IMR-90 (cell line): ENCODE measurements at places on chromosomes 2 and 18. TPM values are rescaled to one million over a fixed set of nuclear protein-coding genes. Genes with fewer than 3 reads are reported as not detected.
A peak's percentile ranks its signal among the peaks of the same experiment; 100 is the strongest.

The CSRNP3 gene
- 0.21 and 0.32 TPM in 2 replicates for polyA plus RNA-seq

The BOLL gene
- not detected in 2 replicates for polyA plus RNA-seq

The IL1R1 gene
- 11.3 and 13.8 TPM in 2 replicates for polyA plus RNA-seq

The FNDC4 gene
- polyA plus RNA-seq = 11.1 and 12.0 TPM in 2 replicates

The SP100 gene
- polyA plus RNA-seq = 42.5 and 50.6 TPM in 2 replicates

The ACMSD gene
- not detected in 2 replicates for polyA plus RNA-seq

The EFEMP1 gene
- polyA plus RNA-seq = 198 and 219 TPM in 2 replicates

The CPLX4 gene
- polyA plus RNA-seq = not detected in 2 replicates

The CCDC93 gene
- 7.3 and 8.1 TPM in 2 replicates for polyA plus RNA-seq

- DNase-seq = no peak
These were observed 25.6 kb upstream of the MTA3 start for GRCh38 chr2:42542871-42543270.

GRCh38 chr2:136226903-136227302, 109.0 kb upstream of the CXCR4 start:
- DNase-seq = no peak

- DNase-seq = peak; percentile 79
These were observed 60.8 kb upstream of the GLS start for GRCh38 chr2:190819840-190820301.

DNA sequence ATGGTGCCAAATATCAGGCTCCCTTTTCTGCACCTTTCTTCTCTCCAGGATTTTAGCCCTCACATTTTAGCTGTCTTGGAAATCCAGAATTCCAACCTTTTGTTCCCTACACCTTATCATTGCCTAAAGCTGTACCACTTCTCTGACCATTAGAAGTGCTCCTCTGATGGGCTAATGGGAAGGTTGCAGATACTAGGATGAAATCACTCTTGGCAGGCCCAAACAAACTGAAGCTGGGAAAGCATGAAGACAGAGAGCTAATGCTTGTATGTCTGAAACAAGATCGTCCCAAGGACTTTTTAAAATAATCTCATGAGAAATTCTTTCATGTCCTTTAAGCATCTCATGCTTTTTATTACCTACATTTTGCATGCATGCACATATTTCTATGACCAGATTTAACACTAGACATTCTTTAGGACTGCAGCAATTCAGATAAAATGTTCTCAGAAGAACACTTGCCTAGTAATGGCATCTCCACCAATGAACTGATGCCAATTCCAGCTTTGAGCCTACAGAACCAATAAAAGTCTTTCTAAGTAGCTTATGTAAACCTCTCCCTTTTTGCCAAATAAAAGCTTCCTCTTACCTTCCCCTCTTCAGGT, 98.4 kb upstream of the OSR1 start:
- DNase-seq = no peak

- DNase-seq = no peak
These were observed 19.3 kb upstream of the CD302 start for GRCh38 chr2:159817283-159817682.

- DNase-seq = no peak
These were observed 181.6 kb downstream of the BCL2 start for GRCh38 chr18:63137999-63138435.

- no peak for DNase-seq
These were observed 47.8 kb downstream of the FARSB start for GRCh38 chr2:222608081-222608480.

DNA sequence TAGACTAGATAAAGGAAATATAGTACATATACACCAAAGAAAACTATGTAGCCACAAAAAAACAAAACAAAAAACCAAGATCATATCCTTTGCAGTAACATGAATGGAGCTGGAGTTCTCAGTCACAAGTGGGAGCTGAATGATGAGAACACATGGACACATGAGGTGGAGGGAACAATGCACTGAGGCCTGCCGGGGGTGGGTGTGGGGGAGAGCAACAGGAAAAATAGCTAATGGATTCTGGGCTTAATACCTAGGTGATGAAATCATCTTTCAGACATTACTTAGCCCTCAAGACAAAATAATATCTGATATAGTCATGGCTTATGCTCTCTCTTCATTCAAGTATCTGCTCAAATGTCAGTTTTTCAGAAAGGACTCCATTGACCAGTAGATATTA, 930.6 kb downstream of the LRP1B start:
- DNase-seq = no peak

DNA sequence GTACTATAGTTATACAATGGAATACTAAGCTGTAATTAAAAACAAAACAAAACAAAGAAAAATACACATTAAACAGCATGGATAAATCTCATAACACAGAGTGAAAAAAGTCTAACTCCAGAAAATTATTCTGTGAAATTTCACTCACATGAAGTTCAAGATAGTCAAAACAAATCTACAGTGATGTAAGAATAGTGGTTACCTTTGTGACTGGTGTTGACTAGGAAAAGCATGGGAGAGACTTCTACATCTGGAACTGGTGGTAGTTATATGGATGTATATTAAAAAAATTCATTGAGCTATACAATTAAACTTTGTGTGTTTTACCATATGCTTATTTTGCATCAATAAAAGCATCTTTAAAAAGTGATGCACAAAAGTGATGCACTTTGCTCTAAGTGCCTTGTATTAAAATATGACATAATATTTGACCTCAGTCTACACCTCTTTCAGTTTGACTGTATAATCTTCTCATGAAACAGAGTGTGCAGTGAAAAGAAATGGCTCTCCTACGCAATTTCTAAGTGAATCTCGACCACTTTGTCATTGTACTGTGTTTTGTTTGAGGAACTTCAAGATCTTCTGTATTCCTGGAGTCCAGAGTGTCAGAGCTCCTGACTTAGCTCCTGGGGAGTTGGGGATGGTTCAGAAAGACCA, 28.0 kb downstream of the STAT4 start:
- no peak for DNase-seq

GRCh38 chr2:211367711-211368110, 811.3 kb downstream of the CPS1 start:
- no peak for DNase-seq

- DNase-seq = no peak
These were observed 94.2 kb upstream of the FZD7 start for GRCh38 chr2:201939453-201939941.

DNA sequence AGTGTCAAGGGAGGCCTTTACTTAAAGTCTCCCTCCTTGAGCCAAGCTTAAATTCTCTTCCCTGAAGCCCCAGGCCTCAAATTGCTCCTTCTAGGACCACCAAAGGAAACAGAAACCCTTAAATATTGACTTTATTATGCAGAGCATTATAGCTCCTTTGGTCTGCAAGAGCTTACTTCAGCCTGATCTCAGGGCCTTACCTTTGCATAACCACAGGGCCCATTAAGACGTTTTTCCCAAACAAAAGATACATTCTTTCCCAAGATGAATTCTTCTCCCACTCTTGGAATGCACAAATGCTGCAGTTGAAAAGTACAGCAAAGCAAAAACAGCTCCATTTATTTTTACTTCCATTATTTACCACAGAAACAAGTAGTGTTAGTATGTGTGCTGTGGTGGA, 130.8 kb downstream of the B3GNT2 start:
- no peak for DNase-seq

DNA sequence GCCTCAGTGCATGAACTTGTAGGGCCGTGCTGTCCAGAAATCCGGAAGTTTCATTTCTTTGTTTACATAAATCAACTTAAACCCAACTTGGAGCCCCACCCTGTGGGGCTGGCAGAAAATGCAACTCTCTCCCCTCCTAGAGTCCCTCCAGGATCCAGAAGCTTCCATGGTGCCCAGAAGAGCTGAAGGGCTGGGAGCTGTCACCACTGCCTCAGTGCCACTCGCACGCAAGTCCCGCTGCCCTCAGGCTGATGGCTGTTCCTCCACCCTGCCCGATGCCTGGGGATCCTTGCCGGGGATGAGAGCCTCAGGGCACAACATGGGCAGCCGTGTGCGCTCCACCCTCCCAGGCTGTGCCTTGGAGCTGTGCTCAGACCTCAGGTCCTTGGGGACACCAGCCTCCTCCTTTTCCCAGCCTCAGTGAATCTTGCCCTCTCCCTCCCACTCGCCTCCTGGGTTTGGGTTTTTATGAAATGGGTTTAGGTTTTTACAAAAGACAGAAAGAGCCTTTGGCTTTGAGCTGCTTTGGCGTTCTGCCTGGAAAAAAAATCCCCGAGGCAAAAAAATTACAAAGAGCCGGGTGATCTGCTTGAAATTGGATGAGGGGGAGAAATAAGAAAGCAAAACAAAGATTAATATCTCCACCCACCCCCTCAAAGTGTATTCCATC, 155.2 kb downstream of the TWIST2 start:
- DNase-seq = peak; percentile 65

DNA sequence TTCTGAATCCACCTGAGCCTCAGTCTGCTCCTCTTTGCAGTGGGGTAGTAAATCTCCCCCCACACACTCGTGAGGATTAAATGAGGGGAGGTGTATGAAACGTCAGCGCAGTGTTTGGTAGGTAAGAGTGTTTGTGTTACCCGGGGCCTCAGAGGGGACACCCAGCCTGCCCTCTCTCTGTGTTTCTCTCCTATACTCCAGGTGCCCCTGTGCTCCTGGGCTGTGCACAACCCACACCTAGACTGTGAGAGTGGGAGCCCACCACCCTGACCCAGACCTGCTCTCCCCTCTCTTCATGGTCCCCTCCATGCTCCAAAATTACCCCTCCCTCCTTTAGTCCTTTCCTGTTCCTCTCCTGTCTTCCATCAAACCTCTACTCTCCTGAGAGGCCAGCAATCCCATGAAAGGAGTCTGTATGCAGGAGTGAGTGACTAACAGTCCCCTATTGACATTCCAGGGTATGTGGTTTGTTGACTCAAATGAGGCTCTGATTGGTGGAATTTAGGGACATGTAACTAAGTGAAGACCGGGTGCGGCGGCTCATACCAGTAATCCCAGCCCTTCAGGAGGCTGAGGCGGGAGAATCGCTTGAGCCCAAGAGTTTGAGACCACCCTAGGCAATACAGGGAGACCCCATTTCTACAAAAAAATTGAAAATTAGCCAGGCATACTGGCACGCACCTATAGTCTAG, 10.4 kb downstream of the CIB4 start:
- peak; percentile 27 for DNase-seq

DNA sequence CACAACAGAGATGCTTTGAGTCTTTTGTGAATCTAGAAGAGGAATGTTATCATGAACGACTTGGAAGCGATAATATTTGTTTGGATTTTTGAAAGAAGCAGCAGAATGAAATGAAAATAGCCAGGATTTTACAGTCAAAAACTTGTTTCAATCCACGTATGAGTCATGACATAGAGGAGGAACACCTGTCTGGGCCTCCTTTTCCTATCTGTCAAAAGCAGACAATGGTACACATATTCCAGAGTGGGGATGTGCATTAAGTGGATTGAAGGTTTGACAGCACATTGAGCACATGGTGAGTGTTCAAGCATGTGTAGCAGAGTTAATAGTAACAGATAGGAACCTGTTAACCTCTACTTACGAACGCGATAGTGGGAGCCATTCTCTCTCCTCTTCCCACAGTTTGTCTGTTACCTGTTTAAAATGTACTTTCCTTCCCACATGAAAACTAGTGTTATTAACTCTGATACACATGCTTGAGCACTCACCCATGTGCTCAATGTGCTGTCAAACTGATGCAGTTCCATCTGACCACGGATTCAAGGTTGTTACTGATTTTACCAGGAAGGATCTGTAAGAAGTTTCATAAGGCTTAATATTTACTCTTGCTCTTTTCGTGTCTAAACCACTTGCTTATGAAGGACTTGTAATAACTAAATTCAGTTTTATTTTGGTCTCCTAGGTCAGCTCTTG, 863.4 kb upstream of the SOX11 start:
- DNase-seq = no peak

- DNase-seq = peak; percentile 34
These were observed 584 bp downstream of the BOLA3 start for GRCh38 chr2:74146929-74147726.
